Activated naive CD4-positive, alpha-beta T cell (primary cell): ENCODE measurements at places on chromosomes 12 and 14.

DNA sequence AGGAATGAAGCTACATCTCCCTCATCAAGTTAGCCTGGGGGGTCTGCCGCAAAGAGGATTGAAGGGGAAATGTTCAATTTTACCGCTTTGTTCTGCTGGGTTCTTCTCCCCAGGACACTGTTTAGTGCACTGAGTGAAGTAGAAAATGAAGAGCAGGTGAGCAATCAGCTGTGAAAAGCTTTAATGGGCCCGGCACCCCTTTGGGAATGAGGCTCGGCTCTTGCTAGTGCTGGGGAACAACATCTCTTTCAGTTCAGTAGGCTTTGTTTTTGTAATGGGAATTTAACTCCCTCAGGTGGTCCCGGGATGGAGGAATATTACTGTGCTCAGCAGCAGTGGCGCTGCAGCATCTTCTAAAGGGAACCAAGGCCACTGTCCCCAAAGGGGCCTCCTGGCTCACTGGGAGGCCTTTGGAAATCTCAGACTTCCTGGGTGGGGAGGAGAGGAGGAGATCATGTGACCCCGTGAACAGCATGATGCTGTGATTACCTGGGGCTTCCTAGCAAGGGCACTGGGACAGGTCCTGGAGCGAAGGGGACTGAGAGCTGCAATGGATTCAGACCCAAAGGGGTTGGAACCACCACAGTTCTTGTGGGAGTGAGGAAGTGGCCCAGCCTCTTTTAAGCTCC is 85.2 kb upstream of the MAX start:
- no peak for DNase-seq

- DNase-seq, result no peak
Observed at GRCh38 chr12:54262403-54262925, 17.5 kb downstream of the CBX5 start.

DNA sequence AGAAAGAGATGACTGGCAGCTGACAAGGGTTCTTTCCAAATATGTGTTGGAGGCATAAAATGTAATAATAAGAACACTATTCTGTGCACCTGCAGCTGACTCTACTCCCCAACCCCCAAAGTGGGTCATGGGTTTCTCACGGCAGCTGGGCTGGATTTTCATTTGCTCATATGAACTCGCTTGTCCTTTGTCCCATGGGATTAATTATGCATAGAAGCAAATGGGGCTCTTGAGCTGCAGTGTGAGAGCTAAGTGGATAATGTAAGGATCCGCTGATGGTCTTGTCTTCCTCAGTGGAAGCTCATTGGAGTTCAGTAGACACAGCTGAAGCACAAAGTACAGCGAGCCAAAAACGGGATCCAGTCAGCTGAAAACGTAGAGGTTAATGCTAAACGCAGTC is 46.3 kb downstream of the TTC8 start:
- no peak for DNase-seq

- no peak for DNase-seq
Observed at GRCh38 chr12:90677552-90677951, 277.4 kb downstream of the CCER1 start.

- no peak for DNase-seq
Observed at GRCh38 chr14:74491956-74492775, 939 bp downstream of the NPC2 start.

GRCh38 chr14:104766256-104766862 is 13.4 kb downstream of the SIVA1 start:
- no peak for DNase-seq

- DNase-seq, result no peak
Observed at GRCh38 chr12:129534966-129535750, 368.7 kb downstream of the TMEM132D start.

DNA sequence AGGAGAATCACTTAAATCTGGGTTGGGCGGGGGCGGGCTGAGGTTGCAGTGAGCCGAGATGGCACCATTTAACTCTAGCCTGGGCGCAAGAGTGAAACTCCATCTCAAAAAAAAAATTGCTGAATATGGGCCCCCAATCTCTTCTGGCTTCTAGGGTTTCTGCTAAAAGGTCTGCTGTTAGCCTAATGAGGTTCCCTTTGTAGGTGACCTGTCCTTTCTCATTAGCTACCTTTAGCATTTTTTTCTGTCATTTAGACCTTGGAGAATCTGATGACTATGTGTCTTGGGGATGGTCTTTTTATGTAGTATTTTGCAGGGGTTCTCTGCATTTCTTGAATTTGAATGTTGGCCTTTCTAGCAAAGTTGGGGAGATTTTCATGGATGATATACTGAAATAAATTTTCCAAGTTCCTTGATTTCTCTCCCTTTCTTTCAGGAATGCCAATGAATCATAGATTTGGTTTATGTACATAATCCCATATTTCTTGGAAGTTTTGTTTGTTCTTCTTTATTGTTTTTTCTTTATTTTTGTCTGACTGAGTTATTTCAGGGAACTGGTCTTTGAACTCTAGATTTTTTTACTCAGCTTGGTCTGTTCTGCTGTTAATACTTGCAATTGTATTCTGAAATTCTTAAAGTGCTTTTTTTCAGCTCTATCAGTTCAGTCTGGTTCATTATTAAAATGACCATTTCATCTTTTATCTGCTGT is 181.5 kb downstream of the TTC6 start:
- DNase-seq, result no peak

DNA sequence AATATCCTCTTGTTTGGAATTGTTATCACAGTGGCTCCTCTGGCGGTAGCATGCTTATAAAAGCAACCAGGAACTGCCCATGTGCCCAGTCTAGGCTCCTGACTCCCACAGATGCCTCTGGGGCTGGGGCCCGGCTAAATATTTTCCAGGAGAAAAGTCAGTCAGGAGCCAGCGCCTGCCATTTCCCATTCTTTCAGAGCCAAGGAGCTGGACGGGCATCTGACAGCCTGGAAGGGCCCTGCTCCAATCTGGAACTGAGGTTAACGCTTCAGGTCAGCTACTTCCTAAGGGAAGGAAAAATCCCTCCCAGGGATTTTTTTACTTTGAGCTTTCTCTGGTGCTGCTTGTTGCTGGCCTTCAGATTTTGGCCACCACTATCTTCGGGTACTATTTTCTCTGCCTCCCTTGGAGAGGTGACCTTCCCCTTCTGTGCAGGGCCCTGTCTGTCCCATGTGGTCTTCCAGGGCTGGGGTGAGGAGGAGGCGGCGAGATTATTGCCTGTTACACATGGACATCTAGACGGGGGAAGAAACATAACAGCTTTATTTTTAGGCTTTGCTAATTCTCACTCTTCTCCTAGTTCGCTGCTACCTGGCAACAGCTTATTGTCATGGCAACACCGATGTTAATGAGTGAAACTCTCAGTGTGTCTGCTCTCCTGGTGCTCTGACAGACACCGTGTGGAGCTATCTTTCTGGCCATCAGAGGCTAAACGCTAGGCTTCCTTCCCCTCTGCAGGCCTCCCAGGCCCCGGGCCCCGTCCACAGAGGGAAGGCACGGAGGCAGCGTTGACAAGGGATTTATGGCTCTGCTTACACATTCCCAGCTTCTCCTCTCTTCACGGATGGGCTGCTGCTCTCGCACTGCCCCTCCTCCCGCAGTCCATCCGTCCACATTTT is 160.4 kb downstream of the CACNA1C start:
- no peak for DNase-seq

GRCh38 chr12:3775385-3776035 is 22.6 kb upstream of the CRACR2A start:
- DNase-seq, result no peak

GRCh38 chr12:68089101-68089500 is 70.4 kb downstream of the IFNG start:
- no peak for DNase-seq

GRCh38 chr12:116202940-116203339 is 74.6 kb downstream of the MED13L start:
- no peak for DNase-seq

GRCh38 chr12:1493781-1494565 is 100.4 kb downstream of the FBXL14 start:
- no peak for DNase-seq

DNA sequence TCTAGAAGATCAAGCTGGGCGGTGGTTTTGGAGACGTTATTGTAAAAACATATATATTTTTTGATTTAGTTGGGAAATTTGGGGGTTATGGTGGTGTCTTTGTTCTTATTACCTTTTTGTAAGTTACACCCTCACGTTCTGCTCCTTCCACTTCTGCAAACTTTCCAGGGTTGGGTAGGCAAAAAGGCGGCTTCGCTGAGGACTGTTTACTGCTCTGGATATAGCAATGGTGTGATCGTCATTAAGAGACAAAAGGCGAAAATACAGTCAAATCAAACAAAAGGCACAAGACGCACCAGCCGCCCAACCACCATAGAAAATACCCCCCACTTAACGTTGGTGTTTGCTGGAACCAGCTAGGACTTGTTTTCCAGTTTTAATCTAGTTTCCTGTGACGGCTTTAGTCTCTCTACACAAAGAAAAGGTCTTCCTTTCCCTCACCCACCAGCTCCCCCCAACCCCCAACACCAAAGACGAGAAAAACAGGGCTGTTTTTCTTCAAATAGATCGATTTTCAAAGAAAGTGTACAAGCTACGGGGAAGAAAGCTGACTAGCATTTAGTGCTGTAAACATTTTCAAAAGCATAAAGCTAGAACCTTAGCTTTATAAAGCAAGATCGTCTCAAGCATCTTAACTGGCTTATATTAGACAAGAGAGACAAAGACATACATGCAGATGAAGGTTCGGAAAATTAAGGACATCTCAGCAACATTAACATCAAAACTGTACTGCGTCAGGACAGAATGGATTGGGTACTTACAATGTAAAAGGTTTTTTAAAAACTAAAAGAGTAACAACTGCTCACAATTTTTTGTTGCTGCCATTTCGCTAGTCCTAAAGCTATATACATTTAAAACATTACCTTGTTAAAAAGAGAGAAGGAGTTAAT is 2.0 kb upstream of the SETD1B start:
- no peak for DNase-seq

DNA sequence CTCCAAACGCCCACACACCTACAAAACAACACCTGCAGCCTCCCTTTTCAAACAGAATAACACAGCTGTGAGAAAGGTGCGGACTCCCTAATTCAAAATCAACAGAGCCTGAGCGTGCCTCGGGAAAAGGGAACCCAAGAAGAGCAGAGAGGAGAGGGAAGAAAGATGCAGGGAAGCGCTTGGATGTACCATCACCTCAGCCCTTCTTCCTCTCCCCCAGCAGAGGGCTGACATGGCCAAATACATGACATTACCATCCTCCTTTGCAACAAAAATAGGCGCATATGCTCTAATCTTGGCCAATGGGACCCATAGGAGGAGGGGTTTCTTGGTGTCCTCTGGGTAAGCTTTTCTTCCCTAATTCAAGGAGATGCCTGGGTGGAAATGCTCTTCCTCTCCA is 78.0 kb downstream of the CPSF2 start:
- DNase-seq, result no peak

DNA sequence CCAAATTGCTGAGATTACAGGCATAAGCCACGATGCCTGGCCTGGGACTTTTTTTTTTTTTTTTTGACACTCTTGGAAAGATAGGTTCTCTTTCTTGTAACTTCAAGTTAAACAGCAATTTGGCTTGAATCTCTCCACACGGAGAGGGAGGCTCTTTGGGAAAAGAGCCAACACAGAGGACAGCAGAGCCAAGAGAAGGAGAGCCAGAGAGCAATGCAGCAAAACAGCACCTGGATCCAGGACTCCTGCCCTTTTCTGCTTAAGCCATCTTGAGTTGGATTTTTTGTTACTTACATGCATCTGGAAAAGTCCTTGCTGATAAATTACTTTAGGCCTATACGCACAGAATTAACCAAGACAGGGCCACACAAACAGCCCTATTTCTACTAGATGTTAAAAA is 176.8 kb downstream of the APAF1 start:
- DNase-seq, result no peak

- DNase-seq, result no peak
Observed at GRCh38 chr14:76937181-76938091, 91.1 kb downstream of the IRF2BPL start.

DNA sequence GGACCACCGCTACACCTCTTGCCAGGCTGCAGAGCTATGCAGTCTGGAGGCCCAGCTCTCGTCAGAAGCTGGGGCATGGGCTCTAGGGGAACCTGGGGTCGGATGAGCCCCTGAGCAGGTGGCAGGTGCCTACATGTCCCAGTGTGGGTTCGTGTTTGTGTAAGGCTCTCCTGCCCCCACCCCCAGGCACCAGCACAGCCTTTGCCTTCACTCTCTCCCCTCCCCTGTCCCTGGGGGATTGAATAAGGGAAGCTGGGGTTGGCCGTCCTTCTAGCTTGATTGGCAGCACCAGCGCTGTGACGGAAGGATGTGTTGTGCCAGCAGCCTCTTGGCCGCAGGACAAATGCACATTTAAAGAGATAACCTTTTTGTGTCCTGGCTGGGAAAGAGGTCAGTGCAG is 34.8 kb upstream of the TSPAN9 start:
- no peak for DNase-seq

DNA sequence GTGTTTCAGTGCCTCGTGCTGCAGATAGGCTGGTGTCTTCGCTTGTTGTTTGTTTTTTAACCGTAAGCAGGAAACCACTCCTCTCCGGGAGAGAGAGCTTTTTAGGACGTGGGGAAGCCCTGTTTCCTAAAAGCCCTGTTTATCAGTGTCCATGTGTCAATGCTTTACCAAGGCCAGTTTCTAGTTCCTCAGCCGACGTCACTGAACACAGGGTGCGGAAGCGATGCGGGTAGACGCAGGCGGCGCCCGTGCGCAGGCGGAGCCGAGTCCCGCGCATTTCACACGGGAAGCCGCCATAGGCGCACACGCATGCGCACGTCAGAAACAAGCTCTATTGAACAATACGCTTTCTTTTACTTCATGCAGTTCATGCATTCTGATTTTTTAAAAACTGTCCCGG is 79.8 kb downstream of the GLT1D1 start:
- DNase-seq, result no peak

- DNase-seq, result no peak
Observed at GRCh38 chr14:102731101-102731870, 46.0 kb upstream of the TRAF3 start.

DNA sequence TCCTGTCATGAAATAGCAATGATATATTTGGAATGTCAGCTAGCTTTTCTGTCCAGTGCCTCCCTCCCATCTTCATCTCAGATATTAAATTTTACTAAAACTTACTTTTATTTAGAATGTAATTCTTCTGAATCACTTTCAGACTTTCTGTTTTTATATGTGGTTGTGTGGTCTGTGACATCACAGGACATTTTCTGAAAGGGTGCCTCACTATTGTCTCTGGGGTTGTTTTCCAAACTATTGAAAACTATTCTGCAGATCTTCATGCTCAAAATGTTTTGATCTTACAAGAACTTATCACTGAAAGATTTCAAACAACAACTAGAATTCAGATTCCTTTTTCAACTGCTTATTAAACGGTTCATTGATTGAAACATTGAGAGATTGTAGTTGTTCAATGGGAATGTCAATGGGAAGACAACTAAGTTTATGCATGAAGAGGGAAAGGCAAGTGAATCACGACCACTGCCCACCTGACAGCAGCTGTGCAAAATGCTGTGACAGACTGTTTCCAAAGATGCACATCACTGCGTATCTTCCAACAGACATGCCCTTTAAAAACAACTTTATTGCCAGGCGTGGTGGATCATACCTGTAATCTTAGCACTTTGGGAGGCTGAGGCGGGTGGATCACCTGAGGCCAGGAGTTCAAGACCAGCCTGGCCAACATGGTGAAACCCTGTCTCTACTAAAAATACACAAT is 51.3 kb downstream of the KLRG1 start:
- no peak for DNase-seq

DNA sequence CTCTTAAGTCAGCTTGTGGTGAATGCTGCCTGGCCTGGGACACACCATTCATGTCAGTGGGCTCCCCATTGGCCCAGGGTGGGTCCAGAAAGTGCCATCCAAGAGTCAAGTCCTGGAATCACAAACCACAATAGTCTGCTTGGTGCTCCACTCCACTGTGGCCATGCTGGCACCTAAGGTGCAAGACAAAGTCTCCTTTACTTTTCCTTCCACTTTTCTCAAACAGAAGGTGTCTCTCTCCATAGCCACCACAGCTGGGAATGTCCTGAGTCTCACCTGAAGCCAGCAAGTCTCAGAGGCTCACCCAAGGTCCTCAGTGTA is 9.0 kb downstream of the RDH16 start:
- DNase-seq, result no peak
